PC-3 (cell line): ENCODE measurements at places on chromosomes 5 and 9.

DNA sequence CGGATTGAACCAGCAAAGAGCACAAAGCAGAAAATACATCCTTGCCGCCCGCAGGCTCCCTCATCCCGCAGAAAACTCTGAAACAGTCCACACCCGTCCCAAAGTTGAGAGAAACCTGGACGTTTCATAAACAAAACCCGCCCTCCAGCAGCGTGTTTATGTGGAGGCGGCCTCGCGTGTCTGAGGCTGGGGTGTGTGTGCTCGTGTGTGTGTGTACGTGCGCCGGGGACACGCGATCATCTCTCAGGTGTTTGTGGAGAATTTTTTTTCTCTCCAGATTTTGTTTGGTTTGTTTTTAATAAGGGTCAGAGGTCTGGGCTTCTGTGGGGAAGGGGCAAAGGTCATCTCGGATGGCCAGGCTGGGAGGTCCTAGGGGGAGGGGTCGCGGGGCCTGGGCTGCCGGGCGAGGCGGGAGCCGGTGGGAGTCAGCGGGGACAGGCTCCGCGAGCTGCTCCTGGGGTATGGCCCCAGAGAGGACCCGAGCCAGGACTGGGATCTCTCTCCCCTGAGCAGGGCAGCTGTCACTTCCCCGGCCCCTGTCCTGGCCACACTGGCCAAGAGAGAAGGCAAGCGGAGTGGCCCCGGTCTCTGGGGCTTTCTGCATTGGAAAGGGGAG is 206.4 kb downstream of the C9orf50 start:
- DNase-seq: no peak

DNA sequence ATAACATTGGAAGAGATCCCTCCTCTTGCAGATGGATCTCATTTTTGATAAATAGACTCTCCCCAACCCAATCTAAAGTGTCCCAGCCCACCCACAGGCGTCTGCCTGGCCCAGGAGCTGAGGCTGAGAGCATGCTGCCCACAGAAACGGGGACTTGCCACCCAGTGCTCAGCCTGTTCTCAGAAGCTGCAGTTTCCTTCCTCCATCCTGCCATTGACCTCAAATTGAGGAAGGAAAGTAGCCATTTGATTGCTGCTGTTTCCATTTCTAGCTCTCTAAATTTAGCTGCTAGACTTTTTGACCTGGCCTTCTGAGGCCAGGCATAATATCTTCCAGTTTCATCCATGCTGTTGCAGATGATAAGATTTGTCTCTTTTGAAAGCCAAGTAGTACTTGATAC is 31.1 kb upstream of the FRMD3 start:
- DNase-seq: no peak

GRCh38 chr9:120117081-120117480 is 462.9 kb downstream of the CDK5RAP2 start:
- DNase-seq: no peak

GRCh38 chr5:39587675-39588074 is 162.9 kb upstream of the DAB2 start:
- no peak for DNase-seq

- no peak for DNase-seq
These were observed 38.3 kb downstream of the FNIP1 start for GRCh38 chr5:131758520-131758900.

GRCh38 chr5:34751807-34752736 is 86.9 kb upstream of the TTC23L start:
- DNase-seq: peak; percentile 19

- no peak for DNase-seq
These were observed 184.7 kb downstream of the MEF2C start for GRCh38 chr5:88698290-88698689.

GRCh38 chr5:34047143-34047542 is 4.1 kb upstream of the C1QTNF3 start:
- DNase-seq: peak; percentile 69

DNA sequence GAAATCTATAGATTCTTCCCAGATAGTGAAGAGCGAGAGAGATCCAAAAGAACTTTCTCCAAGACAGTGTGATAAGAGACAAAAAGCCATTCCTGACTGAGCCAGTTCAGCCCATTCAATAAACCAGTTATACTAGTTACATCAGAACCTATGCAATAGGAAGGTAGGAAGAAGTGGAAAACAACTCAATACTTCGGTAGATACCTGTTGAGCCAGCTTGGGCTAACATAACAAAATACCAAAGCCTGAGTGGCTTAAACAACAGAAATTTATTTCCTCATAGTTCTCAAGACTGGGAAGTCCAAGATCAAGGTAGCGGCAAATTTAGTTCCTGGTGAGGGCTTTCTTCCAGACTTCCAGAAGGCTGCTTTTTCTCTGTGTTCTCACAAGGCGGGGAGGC is 214.5 kb upstream of the GRAMD2B start:
- DNase-seq: no peak

GRCh38 chr5:157571357-157571827 is 4.2 kb downstream of the ADAM19 start:
- DNase-seq: no peak

GRCh38 chr5:136086783-136087566 is 45.7 kb upstream of the SMAD5 start:
- no peak for DNase-seq

GRCh38 chr5:177523711-177524538 is 7.2 kb upstream of the DDX41 start:
- DNase-seq: no peak

DNA sequence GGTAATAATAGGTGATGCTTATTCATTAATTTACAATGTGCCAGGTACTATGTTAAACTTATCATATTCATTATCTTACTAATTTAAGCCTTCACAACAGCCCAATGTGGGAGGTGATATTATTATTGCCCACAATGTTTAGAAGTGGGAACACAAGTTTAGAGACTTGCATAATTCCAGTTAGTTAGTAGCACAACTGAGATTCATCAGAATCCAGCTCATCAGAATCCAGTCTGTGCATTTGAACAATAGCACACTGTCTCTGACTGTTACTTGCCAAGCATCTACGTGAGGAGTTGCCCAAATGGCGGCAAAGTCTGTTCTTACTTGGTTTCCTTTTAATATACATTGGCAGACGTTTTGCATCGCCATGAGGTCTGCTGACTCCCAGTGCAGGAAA is 110.9 kb upstream of the BASP1 start:
- no peak for DNase-seq

DNA sequence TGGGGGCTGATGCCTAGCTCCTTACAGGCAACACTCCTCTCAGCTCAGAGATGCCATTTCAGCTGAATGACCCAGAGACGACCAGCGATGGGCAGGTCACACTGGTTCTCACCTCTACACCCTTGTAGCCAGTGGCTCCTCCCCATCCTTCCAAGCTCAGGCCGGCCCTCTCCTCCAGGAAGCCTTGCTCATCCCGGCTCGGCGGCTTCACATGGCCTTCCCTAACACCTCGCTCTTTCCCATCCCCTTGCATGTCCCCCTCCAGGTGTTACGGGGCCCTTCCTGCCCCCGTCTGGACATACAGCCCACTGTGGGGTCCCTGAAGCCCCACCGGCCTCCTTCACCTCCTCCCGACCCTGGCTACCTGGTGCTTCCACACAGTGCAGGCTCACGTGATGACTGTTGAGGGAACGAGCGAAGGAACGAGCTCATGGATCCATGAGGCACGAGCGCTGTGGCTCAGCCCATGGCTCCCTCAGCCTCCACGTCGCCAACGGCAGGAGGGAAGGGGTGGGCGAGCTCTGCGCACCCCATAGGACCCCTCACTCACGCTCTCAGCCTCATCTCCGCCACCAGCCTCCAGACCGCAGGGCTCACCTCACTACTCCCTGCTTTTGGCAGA is 45.7 kb downstream of the SARDH start:
- no peak for DNase-seq

GRCh38 chr9:117375956-117376355 is 38.9 kb downstream of the ASTN2 start:
- no peak for DNase-seq

DNA sequence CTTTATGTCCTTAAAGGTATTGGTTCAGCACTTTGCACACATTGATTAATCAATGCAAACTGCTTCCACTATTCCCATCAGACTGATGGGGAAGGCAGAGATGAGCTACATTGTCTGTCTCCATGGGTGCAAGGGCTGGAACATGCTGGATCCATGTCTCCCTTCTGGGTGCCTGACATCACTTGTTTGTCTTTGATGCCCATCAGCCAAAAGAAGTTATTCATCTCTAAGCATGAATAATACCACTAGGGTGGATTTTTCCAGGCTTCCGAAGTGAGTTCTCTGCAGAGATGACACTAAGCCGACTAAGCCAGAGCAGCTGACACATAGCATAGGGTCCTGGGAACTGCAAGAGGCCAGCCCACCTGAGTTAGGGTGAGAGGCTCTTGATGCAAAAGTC is 8.7 kb downstream of the FGF1 start:
- DNase-seq: peak; percentile 63

DNA sequence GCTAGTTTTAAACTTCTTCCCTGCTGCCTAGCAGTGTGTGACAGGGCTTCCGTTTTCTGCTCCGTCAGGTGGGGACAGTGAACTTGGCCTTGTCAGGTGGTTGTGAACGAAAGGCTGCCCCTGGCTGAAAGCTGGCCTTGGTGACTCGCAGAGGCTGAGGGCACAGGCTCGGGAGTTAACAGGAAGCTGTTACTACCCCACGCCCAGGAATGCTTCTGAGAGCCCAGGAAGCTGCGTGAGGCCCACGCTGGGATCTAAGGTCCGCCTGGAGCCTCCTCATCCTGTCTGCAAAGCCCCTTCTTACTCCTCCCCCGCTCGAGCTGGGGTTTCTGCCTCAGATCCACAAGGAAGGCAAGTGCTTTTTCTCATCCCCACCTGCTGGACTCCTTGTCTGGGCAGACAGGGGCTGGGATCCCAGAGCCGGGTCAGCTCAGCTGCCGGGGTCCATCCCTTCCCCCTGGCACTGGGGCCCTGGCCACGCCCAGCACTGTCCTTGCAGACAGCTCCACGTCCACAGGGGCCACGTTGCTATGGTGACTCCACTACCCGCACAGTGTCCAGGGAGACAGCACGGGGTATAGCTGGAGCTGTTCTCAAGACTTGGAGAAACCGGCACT is 124.7 kb upstream of the TBC1D2 start:
- DNase-seq: peak; percentile 11

GRCh38 chr5:37991301-37992299 is 151.8 kb upstream of the GDNF start:
- no peak for DNase-seq

DNA sequence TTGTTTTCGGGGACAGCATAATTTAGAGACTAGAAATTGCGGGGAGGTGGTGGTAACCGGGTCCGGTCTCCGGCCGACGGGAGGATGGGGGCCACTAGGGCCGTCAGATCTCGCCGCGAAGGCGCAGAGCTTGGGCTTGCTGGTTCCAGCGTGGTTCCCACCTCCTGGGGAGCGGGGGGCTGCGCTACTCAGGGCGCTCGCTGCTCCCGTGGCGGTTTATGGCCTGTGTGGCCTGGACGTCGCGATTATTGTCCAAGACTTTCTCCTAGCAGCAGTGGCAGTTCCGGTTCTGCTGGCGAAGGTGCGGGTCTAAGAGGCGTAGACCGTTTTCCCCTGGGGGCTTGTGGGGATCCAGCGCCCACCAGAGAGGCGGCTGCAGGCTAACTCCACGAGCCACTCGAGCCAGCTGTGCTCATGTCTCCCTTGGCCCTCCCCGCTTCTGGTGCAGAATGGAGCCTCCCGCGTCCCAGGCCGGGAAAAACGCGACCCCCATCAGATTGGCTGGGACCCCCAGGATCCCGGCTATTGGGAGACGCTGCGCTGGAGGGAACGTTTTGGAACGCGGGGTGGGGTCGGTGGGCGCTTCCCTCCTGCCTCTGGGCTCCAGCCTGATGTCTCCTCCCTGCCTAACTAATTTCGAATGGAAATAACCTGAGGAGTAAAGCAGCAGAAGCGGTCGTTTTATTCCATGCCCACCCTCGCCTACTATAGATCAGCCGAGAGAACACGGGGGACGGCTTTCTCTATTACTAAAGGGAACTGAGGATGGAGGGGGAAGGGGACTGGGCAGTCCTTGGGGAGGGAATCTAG is 87.1 kb downstream of the ENTREP1 start:
- no peak for DNase-seq
